ENCODE measurements at places on chromosomes 2 and 18.

DNA sequence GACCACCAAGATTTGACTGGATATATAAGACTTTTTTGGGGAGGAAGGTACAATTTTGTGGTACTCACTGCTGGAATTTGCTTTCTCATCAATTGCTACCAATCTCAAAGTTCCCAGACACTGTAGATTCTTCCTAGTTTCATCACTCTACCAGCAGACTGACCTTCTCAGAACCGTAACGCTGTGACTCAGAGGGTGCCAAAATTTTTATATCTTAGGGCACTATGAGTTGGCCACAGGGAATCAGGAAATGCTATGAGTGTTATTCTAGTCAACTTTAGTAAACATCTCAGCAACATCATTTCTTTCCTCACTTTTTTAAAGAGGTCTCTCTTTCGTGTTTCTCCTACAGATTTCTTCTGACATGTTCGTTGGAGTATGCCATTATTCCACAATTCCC lies 499.0 kb downstream of the TMX3 start:
- no peak for DNase-seq

GRCh38 chr2:189426886-189427285 lies 14.4 kb upstream of the WDR75 start:
- no peak for DNase-seq

GRCh38 chr2:210938228-210938627 lies 381.8 kb downstream of the CPS1 start:
- DNase-seq, result no peak

DNA sequence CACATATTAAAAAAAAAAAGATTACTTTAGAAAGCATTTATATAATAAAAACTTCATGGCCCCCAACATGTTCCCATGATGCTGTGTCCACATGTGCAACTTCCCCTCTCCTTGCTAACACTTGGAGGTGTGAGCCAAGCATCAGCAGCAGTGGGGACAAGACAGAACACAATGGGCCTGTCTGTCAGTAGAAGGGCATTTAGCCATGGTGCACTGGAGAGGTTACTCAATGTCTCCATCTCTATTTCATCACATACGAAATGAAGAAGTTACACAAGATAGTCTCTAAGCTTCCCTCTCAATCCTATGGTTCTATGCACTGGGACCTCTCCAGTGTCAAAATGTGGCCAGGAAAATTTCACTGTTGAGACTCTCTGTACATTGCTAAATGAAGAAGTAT lies 2.5 kb downstream of the VIT start:
- DNase-seq, result no peak

DNA sequence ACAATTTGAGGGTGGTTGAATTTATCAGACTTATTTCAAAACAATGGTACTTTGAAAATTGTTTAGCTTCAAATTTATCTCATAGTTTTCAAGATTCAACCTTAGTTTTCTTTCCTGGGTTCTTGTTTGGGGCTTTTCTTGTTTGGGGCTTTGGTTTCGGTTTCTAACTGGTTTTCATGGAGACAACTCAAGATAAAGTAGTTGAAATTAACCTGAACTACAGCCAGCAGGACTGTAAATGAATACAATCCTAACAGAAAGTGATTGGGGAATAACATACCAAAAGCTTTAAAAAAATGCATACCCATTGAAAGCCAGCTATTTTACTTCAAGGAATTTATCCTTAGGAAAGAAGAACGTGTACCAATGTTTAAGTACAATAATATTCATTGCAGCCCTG lies 133.5 kb upstream of the SLC14A2 start:
- no peak for DNase-seq

DNA sequence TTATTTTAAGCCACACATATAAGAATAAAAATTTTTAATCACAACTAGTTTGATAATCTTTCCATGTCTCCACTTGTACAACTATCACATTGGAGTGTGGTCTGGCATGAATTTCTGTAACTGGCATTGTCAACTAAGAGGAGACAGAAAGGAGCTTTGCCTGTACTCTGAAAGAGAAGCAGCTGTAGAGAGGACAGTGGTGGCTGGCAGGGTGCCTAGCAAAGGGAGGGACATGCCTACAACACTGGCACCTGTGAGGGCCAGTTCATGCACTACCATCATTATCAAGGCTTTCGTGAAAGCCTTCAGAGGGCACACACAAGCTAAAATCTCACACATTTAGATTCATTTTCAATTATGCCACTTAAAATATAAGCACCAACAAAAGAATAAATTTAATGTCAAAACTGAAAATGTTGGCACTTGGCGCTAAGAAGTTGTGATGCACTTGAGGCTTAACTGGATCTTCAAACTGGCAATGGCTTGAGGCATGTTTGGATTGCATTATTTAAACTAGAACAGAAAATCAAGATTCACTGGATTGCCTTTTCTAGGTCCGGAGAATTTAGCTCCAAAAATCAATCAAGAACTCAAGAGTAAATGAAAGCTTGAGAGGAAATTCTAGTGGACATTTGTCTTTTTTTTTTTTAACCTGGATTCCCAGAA lies 238.6 kb downstream of the ZNF385B start:
- no peak for DNase-seq

DNA sequence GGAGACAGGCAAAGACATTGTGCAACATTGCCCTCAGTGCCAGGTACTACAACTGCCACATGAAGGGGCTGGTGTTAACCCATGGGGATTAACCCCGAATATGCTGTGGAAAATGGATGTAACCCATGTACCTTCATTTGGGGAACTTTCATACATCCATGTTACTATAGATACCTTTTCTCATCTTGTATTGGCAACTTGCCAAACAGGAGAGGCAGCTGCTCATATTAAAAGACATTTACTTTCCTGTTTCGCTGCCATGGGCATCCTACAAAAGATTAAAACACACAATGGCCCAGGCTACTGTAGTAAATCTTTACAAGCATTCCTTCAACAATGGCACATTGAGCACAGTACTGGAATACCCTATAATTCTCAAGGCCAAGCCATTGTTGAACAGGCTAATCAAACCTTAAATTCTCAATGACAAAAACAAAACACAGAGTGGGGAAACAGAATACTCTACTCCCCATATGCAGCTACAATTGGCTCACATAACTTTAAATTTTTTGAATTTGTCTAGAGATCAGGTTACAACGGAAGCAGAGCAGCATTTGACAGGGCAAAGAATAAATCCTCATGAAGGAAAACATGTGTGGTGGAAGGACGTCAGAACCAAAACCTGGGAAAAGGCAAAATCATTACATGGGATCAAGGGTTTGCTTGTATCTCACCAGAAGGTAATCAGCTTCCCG lies 1723.5 kb upstream of the LRRTM1 start:
- DNase-seq, result no peak

GRCh38 chr18:50460716-50461115 lies 85.9 kb downstream of the SKA1 start:
- DNase-seq, result no peak

- DNase-seq, result no peak
Measured at GRCh38 chr2:14896330-14897030, 264.0 kb downstream of the LRATD1 start.

DNA sequence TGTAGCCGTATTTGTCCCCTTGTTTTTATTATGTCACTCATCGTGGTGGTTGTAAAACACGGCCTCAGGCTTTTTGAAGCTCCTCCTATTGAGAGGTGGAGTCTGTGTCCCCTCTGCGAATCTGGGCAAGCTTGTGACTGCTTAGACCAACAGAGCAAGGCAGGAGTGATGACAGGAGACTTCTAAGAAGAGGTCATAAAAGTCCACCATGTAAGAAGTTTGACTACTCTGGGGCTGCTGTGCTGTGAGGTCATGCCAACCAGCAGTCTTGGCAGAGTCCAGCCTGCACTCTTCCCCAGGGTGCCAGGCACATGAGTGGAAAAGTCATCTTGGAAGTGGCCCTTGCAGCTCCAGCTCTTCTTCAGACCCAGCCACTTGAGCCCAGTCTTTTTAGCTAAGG lies 83.8 kb upstream of the SPTBN1 start:
- no peak for DNase-seq

DNA sequence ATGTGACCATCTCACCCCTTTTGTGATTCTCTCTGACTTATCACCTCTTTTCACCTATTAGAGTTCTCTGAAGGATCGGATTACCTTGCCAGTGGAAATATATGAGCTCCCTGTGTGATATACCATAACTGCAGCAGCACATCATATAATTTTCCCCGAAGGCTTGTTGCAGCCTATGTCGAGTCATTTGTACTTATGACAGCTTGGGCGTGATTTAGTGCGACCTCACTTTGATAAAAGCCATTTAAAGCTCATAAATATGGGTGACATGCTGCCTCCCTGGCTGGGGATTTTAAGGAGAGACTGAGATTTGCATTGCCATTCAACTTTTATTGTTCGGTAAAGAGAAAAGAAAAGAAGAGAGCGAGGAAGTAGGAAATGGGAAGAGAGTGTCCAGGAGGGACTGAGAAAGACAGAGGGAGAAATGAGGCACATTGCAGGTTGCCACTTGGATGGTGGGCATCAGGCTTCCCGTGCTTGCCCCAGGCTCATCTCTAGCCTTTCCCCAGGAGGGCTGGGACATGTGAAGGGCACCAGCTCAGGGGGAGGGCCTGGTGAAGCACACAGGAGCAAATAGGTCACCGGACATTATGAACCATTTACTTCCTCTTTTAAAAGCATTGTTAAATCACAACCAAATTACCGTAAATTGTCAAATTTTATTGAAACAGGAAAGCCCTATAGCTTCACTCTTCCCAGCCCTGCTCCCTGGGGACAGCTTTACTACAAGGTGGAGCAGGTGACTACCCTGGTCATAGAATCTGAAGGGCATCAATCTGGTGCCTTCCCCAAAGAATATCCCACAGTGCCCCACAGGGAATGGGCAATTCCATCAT lies 161.3 kb downstream of the SETBP1 start:
- no peak for DNase-seq

DNA sequence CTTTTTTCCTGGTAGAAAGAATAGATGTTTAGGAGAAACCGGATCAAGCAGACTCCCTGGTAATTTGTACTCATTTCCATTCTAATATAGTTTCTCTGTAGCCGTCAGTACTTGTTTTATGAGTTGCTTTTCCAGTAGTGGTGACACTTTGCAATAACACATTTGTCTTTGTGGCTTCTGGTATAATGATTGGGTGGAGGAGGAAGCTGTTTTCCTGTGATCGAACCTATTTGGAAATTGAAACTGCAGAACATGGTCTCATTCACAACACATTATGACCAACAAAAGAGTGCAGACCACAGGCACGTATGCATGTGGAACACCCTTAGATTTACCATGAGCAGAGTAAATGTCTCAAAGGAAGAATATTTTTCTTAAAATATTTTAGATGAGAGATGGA lies 7.6 kb upstream of the SERPINB12 start:
- no peak for DNase-seq

- no peak for DNase-seq
Measured at GRCh38 chr2:99348173-99348572, 11.0 kb downstream of the EIF5B start.

- DNase-seq, result no peak
Measured at GRCh38 chr2:233079473-233079877, 19.3 kb downstream of the INPP5D start.

- no peak for DNase-seq
Measured at GRCh38 chr2:218003981-218004419, 1.2 kb upstream of the TNS1 start.

DNA sequence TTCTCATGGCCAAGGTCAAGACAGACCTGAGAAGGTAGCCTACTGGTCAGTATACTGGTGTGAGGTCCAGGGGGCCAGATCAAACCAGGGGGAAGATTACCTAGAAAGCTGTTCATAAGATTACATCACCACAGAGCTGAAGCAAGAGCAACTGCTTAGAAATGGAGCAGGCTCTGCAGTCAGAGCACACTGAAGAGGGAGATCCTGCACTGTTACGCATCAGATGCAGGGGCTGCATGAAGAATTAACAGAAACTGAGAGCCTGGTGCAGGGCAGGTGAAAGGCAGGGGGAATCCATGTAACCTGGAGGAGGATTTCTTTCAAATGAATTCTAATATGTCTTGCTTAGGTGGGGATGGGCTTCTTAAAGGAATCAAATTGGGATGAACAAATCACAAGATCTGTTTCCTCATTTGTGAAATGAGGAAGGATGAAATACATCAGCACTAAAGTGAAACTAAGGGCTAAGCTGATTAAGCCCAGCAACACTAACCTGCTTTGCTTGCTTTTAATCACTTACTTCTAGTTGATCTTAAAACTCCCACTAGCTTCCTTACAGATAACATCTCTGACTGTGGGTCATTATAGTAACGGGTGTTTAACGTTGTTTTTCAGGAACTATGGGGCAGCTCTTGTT lies 74.3 kb upstream of the ADAM23 start:
- no peak for DNase-seq
